ENCODE measurements at places on chromosomes 6 and 20.

DNA sequence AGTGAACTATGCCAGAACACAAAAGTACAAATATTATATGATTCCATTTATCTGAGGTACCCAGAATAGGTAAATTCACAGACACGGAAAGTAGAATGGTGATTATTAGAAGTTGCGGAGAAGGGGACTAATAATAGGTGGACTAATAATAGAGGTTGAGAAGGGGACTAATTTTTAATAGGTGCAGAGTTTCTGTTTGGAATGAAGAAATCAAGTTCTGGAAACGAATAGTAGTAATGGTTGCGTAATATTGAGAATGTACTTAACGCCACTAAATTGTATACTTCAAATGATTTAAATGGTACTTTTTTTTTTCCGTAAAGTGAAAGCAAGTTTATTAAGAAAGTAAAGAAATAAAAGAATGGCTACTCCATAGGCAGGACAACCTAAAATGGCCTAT lies 33.2 kb downstream of the B4GALT5 start:
- DNase-seq: no peak

DNA sequence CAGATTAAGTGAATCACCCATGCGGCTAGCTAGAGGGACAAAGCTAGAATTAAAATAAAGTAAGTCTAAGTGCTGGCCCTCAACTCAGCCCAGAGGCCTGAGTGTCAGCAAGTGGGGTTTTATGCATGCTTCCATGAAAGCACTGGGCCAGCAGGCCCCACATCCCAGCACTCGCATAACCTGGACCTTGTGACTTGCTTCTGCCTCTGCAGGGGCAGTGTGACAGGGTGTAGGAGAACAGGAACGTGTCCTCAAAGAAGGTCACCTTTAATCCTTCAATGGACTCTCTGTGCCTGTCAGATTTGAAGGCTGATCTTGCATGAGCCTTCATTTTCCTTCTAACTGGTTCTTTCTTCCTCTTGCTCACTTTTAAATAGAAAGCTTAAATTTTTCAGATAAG lies 183.4 kb downstream of the ALDH8A1 start:
- DNase-seq: no peak

DNA sequence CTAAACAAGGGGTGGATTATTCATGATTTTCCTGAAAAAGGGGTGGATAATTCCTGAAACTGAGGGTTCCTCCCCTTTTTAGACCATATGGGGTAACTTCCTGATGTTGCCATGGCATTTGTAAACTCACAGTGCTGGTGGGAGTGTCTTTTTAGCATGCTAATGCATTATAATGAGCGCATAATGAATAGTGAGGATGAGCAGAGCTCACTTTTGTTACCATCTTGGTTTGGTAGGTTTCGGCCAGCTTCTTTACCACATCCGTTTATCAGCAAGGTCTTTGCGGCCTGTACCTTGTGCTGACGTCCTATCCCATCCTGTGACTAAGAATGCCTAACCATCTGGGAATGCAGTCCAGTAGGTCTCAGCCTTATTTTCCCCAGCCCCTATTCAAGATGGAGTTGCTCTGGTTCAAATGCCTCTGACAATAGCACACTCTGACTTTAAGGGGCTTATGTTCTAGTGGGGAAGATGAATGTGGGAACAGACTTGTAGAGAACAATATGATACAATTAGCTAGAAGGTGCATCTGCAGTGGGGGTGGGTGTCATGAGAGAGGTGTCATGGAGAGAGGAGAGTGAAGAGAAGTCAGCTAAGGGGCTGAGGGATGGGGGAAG lies 4.2 kb upstream of the GPR31 start:
- DNase-seq: no peak

DNA sequence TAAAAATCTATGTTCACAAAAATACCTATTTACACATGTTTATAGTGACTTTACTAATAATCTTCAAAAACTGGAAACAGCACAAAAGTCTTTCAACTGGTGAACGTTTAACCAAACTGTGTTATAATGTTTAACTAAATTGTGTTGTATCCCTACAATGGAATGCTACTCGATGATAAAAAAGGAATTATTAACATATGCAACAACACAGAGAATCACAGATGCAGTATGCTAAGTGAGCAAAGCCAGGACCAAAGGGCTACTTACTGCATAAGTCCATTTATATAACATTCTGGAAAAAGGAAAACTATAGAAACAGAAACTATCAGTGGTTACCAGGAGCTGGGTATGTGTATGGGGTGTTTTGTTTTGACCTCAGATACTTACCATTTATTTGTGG lies 602.2 kb upstream of the BTBD3 start:
- no peak for DNase-seq

DNA sequence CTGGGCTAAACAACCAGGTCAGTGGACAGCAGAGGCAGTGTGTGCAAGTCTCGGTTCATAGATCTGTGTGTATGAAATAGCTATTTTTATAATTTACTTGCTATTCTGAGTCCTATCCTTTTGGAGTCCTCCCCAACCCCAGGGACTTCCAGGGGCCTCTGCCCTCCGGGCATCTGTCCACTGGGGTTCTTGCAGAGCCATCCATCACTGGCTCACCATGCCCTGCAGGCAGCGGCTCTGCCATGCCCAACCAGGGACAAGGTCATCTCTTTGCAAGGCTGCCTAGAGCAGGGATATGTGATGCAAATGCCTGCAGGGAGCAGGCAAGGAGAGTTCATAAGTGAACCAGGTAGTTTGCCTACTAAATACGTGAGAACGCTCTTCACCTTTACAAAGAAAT lies 10.5 kb upstream of the BEND3 start:
- DNase-seq: no peak

GRCh38 chr6:56643379-56644089 lies 845 bp upstream of the DST start:
- no peak for DNase-seq

GRCh38 chr6:33516726-33517125 lies 62.4 kb downstream of the ZBTB9 start:
- DNase-seq: no peak

GRCh38 chr6:34144581-34145160 lies 1.2 kb downstream of the GRM4 start:
- DNase-seq: no peak

DNA sequence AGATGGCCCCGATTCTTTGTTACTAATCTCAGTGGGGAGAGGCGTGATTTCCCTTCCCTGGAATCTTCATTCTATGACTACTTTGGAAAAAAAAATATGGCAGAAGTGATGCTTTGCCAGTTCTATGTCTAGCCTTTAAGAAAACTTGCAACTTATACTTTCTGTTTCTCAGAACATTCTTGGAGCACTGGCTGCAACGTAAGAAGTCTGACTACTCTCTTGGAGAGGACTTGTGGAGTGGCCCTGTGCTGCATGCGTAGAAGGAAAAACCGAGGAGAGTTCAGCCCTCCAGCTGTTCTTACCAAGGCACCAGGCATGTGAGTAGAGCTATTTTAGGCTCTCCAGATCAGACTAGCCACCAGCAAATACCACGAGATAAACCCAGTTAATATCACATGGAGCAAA lies 77.6 kb upstream of the STXBP5 start:
- DNase-seq: no peak

GRCh38 chr6:33207552-33208090 lies 679 bp upstream of the RING1 start:
- DNase-seq: no peak

DNA sequence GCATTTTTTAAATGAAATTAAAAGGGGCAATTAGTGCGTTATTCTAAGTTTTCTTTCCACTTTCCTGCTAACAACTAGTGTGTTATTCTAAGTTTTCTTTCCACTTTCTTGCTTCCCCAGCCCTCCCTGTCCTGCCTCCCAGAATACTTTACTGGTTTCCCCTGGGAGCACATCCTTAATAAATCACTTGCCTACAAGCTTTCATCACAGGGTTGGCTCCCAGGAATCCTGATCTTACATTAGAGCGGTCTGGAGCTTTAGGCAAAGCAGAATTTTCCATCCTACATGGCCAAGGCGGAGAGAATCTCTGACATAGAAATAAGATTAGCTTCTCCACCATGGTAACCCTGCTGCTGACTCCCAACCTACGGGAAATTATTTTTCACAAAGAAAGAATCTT lies 150.4 kb downstream of the BFSP1 start:
- DNase-seq: no peak

- no peak for DNase-seq
Observed at GRCh38 chr6:54291146-54291545, 17.1 kb upstream of the TINAG start.

DNA sequence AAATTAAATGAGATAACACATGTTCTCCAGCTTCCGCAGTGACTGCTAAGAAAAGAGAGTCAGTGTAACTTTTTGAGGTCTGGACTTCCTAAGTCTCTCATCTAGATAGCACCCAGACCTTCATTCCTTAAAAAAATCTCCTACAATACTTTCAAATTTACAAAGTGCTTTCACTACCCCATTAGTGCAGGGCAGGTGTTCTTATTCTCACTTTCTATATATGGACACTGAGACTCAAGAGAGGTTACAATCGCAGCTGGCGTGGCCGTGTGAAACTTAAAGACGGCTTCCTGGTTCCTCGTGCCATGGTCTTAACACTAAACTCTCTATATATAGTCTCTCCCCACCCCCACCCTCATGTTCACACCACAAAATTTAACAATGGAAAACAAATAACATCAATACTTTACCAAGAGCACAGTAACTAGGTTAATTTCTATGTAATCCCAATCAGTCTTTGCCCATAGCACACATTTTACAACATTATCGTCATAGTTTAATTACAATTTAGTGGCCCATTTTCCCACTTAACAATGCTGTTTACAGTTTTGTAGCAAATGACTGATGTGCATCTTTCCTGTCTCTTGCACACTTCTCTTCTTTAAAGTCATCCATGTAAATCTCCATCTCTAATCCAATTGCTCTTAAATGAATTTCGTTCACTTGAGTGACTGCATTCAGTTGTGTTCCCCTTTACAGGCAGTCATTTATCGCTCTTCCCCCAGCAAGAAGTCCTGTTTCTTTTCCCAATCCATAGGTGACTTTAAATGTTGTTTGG lies 78.8 kb upstream of the ARID1B start:
- no peak for DNase-seq

GRCh38 chr6:75206576-75207342 lies 906 bp upstream of the COL12A1 start:
- no peak for DNase-seq
